ENCODE measurements at places on chromosomes 7 and 10.

DNA sequence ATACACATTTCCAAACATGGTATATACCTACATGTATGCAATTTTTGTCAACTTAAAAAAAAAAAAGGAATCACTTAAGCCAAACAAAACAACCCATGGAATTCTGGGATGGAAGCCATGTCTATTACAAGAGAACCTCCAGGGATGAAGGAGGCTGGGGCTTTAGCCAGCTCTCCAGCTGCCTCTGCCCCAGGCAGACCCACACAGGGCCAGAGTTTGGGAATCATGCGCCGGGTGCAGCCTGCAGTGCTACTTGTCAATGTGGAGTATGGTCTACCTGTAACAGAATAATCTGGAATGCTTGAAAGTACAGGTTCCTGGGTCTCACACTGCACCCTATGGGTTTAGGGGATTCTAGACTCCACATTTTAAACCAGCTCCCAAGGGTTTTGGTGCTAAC lies 10.8 kb downstream of the ATP6V0E2 start:
- no peak for DNase-seq

DNA sequence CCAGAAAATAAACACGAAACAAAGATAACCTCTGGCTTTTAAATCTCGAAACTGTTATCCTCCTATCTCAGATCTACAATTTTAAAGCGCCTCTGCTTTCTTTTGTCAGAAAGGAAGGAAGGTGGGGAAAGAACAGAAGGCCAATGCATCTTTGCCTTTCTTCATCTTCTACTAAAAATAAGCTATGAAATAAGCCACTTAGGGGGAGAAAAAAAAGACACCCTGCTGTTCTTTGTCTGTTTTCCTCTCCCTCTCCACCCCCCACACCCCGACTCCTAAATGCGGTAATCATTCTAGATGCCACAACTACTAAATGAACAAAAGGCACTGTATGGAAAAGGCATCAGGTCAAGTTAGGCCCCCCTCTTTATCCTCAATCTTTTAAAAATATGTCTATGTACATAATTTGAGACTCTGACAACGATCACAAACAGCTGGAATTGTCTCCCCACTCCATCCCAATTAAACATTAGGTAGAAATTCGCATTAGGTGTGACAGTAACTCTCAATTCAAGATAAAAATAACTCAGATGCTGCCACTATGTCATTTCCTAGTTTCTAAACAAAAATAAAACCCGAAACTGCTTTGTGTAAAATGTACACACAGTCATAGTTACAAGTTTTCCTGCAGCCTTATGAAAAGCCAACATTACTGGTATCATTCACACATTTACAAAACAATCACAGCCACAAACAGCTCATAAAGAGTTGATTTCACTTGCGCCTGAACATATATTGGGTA lies 2.4 kb downstream of the UBE2H start:
- DNase-seq: no peak

DNA sequence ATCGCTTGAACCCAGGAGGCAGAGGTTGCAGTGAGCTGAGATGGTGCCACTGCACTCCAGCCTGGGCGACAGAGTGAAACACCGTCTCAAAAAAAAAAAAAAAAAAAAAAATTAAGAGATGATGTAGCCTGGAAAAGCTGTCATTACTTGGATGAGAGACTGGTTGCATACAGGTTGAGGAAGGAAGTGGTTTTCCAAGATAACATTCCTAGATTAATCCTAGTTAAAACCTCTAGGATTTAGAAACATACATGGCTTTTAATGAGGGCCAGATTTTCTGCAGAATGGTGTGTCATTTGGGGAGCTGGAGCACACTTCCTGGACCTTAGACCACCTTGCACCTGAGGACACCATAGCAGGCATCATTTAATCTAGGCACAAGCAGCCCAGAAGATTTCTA lies 17.8 kb downstream of the VWA2 start:
- DNase-seq: no peak

DNA sequence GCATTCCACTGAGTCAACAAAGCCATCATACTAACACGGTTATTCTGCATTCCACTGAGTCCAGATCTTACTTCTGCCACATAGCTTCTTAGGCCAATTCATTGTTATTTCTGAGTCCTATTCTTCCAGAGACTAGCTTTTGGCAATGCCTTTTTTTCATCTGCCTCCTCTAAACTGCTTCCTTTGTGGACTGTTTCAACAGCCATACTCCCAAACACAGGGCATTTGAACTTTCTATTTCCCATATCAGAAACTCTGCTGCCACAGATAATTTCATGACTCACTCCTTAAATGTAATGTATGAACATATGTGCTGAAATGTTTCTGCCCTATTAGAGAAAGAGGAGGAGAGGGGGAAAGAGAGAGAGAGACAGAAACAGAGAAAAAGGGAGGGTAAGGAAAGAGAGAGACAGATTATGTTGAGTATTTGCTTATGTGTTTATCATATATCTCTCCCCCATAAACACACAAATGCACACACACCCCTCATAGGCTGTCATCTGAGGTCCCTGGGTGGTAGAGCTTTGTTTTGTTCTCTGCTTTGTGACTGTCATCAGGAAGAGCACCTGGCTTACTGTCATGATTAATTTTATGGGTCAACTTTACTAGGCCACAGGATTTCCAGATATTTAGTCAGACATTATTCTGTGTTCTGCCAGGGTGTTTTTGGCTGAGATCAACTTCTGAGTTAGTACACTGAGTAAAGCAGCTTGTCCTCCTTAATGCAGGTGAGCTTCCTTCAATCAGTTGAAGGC lies 308.0 kb upstream of the KCND2 start:
- DNase-seq: no peak

GRCh38 chr10:74328388-74328787 lies 177.4 kb downstream of the ADK start:
- DNase-seq: no peak

DNA sequence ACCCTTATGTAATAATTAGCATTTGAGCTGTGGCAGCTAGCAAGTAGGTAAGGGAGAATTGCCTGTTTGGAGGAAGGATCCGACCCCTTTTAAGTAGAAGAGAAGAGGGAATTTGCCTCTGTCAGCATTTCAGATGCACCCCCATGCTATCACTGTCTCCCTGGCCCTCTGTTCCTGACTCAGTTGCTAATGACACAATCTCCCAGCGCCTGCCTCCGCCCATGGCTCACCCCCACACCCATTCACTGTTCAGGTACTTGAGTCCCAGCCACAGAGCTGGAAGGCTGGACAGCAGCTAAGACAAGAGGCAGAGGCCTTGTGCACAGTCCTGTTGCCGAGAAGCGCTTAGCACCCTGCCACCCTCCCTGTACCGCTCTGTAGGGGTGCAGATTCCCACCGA lies 512.3 kb upstream of the GALNT17 start:
- no peak for DNase-seq

GRCh38 chr7:116305485-116306408 lies 95.4 kb downstream of the TES start:
- no peak for DNase-seq

DNA sequence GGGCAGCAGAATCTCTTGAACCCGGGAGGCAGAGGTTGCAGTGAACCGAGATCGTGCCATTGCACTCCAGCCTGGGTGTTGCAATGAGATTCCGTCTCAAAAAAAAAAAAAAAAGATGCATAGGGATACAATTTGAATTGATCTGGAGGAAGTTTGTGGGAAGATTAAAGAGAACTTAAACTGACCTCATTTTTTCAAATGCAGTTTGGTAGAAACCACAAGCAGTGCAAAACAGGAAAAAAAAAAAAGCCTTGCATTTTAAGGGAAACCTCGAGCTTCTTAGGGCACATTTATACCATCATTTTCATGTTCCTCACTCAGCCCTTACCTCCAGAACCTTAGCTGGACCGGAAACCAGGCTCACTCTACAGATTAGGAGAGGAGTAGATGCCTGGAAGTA lies 2.8 kb downstream of the KCTD7 start:
- no peak for DNase-seq

- DNase-seq: peak; percentile 63
Measured at GRCh38 chr7:25671111-25671510, 442.8 kb upstream of the NPVF start.

DNA sequence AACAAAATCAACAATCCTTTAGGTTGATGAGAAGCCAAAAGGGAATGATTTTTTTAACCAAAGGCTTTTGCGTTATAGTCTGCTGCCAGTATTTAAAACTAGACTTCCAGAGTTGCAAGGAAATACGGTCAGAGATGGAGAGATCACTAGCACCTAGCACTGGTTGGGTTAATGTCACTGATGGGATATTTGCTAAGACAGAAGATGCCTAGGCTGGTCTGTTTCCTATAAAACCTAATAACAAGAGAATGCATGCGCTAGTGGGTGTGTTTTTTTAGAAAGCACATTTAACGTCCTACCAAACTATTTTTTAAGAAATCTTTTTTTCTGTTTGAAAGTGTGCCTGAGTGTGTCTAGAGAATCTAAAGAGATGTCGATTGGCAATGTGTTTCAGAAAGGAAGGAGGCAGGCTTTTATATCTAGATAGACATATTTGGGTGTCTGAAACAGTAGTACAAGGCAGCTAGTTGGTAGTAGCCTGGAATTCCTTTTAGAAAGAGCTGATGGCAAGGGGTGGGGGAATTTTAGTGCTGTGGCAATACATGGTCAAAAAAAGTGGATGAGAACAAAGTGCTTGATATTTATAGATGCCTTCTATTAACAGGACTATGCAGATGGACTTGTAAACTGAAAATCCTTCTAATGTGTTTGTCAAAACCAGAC lies 863 bp downstream of the CALD1 start:
- DNase-seq: no peak

- DNase-seq: no peak
Measured at GRCh38 chr10:3857318-3857717, 72.3 kb upstream of the KLF6 start.

DNA sequence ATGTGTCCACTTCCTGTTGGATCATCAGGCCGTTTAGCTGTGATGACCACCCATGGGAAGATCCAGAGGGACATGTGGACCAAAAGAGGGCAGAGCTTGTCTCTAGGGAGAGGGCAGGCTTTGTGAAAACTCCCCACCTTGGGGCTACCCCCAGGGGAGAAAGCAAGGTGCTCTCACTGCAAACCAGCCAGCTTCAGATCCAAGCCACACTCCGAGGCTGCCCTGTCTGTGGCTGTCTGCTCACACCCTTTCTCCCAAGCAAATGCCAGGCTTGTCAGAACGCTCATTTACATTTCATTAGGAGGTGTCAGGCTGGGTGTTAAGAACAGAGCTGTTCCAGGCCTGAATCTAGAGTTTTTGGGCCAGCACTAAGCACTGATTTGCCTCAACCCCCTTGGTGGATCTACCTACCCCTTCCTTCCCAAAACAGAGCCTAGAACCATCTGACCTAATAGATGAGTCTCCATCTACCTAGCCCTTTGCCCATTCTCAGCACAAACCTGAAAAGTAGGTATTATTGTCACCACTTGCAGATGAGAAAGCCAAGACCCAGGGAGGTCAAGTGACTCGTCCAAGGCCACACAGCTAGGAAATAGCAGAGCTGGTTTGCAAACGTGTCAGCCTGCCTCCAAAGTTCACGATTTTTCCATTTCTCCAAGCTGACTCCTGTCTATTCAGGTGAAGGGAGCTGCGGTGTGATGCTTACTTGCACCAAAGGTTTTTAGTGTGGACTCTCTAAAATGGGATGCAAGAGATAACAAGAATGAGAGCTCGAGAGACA lies 130.9 kb downstream of the EMX2 start:
- DNase-seq: no peak

GRCh38 chr10:129727495-129727894 lies 236.6 kb downstream of the EBF3 start:
- DNase-seq: no peak

- DNase-seq: no peak
Measured at GRCh38 chr10:95547791-95548435, 13.3 kb downstream of the SORBS1 start.

- no peak for DNase-seq
Measured at GRCh38 chr10:4046030-4046429, 261.0 kb upstream of the KLF6 start.

DNA sequence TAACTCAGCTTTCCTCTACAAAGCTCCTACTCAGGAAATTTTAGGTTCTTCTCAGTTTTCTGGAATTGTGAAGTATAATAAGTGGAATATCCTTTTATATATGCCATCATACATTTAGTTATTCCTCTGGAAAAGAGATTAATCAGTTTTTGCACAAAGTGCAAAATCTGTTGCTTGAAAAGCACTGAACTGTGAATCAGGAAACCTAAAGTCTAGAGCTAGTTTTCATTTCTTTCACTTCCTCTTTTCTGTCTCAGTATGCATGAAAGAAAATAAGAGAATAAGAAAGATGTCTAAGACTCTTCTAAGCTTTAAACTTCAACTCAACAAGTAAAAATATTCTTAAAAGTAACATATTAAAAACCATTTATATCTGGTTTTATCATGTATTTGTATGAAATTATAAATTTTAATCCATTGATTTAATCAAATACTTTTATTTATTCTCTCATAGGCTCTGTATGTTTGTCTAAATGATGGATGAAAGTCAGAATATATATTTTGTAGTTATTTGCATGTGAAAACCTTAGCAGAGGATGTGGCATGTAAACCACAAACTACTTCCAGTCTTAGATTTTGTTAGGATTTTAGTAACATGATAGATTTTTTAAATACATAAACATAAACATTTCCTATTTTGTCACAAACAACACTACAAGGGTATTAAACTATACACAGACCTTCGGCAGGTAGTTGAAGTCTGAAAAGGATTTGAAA lies 1073.0 kb downstream of the XPNPEP1 start:
- no peak for DNase-seq

DNA sequence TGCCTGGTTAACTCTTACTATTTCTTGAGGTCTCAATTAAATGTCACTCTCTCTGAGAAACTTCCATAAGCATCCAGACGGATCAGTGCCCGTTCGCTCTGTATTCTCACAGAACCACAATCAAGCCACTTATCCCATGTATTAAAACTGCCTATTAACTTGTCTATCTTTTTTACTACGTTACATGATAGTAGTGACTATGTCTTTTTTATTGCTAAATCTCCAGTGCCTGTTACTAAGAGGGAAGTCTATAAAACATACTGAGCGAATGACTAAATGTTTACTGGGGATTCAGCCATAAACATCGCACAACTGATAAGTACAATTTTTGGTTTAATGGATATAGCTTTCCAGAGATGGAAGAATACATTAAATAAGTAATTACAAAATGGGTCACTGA lies 399.9 kb downstream of the NXPH1 start:
- no peak for DNase-seq

- DNase-seq: no peak
Measured at GRCh38 chr10:94150541-94151184, 156.9 kb downstream of the PLCE1 start.

- DNase-seq: no peak
Measured at GRCh38 chr10:119466655-119467054, 75.9 kb downstream of the RGS10 start.

Measured in adrenal gland (tissue), 19 donors.